ENCODE measurements at places on chromosomes 12 and 14. TPM values are rescaled to one million over a fixed set of nuclear protein-coding genes. Genes with fewer than 3 reads are reported as not detected.

SMOC1 gene
- 0.85 TPM for polyA plus RNA-seq

DNA sequence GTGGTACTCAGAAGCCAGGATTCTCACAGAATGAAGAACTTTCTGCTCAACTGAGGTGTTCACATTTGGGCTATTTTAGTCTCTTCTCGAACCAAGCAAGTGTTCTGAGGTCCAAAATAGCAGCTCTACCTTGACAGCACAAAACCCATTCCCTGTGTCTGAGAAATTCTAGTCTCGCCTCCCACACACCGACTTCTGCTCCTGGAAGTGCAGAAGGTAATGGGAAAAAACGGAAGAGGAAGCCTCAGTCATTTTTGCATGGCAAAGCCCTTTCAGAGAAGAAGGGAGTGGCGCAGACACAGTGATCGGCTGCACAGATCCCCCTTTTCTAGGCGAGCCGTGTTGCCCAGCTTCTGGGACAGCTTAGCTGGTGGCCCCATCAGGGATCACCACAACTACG is 31.2 kb upstream of the VPS33A start:
- no peak for DNase-seq

DNA sequence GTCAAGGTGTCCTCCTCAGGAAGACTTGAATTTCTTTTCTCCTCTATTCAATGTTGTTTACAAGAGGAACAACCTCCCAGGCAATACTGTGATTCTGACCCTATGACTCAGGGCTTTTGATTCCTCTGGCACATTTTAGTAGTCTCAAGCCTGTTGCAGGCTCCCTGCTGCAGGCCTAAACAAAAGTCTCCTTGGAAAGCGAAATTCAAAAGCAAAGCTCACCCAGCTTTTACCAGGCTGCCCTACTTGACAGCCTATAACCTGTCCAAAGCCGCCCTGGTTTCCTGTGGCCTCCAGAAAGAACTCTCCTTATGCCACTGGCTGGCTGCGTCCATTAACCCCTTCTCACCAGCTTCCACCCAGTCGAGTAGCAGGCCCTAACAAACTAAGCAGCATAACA is 11.6 kb downstream of the FGD6 start:
- DNase-seq: no peak

DCAF4 gene
- polyA plus RNA-seq: 15.3 TPM

TAS2R7 gene
- polyA plus RNA-seq: not detected

CDKL1 gene
- polyA plus RNA-seq: 4.6 TPM

DNA sequence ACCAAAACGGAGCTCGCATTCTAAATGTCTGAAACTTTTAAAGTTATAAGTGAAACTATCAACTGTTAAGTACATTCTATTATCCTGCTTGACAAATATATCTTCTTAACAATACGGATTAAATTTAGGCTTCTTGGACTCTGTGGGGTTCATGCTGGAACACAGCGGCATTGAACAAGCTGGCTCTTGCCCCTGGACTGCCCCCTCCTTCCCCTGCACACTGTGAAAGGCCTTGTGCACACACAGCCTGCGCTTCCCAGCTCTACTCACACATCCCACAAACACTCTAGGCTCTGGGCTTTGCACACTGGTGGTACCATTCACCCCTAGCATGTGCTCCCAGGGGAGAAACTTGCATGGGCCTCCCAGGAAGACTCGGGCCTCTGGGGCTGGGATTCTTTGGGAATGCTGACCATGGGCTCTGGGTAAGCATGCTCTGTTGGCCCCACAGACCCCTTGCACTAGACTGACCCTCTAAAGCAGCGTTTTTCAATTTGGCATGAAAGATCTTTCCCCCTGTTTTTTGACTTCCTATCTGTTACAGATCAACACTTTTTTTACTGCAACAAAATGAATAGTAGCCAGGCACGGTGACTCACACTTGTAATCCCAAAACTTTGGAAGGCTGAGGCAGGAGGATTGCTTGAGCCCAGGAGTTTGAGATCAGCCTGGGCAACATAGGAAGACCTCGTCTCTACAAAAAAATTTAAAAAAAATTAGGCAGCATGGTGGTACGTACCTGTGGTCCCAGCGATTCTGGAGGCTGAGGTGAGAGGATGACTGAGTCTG is 96.2 kb upstream of the CPM start:
- no peak for DNase-seq

- peak; percentile 96 for DNase-seq
Measured at GRCh38 chr12:4320853-4321701, at the start of gene TIGAR. Gene TIGAR (plus strand): TSS chr12:4321213. CDS start chr12:4321272, 59 bp downstream.

DNA sequence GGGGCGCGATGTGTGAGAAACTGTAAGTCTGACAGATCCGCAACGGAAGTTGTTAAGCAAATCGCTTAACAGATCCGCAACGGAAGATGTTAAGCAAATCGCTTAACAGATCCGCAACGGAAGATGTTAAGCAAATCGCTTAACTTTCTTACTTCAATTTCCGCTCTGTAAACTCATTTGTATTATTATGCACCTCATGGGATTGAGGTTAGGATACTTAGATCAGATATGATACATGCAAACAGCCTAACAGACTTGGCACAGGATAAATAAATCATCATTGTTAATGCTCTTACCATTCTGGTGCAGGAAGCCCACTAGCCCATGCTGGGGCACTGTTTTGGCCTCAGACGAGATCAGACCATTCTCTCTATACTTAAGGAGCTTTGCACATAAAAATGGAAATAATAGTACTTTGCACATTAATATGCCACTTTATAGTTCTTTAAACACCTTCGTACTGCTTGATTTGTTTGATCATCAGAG is 399 bp downstream of the NCAPD2 start:
- DNase-seq: no peak

- DNase-seq: no peak
Measured at GRCh38 chr14:90373887-90374286, 22.9 kb upstream of the CALM1 start.

DNA sequence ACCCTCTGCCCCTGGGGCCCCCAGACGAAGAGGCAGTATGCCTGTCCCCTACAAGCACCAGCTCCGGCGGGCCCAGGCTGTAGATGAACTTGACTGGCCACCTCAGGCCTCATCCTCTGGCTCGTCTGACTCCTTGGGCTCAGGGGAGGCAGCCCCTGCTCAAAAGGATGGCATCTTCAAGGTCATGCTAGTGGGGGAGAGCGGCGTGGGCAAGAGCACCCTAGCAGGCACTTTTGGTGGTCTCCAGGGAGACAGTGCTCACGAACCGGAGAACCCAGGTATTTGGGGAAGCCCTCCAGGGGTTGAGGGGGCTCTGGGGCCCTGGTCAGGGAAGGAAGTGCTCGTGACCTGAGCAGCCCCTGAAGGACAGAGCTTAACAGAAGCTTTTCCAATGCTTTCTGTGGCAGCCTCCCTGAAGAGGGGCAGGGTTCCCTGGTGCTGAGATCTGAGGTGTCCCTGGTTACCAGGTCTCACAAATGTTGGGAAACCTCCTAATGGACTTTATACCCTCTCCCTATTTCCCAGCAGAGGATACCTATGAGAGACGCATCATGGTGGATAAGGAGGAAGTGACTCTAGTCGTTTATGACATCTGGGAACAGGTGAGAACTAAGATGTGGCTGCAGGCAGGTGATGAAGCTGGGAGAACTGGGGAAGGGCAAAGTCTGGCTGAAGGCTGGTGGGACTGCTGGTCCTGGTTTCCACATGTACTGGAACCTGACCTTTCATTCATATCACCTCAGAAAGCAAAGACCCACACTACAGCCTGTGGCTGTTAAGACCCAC is 1.9 kb downstream of the REM2 start:
- DNase-seq: peak; percentile 93

RNASE1 gene
- 107 TPM for polyA plus RNA-seq
